ENCODE measurements at places on chromosomes 13 and 19.

DNA sequence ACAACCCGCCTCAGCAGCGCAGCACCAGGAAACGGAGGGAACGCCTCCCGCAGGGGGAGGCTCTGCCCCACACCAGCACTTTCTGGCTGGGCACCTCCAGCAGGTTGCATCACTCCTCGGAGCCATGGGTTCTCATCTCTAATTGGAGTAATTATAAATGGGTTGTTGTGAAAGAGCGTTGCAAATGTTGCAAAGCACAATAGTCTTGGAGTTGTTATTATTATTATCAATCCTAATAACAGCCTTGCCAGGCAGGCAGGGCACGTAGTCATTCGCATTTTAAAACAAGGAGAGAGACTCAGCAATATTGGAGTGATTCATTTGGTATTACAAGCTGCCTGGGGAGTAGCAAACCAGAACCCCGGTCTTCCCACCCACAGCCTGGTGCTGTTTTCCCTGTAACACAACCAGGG is 108.6 kb upstream of the GJB6 start:
- no peak for DNase-seq

DNA sequence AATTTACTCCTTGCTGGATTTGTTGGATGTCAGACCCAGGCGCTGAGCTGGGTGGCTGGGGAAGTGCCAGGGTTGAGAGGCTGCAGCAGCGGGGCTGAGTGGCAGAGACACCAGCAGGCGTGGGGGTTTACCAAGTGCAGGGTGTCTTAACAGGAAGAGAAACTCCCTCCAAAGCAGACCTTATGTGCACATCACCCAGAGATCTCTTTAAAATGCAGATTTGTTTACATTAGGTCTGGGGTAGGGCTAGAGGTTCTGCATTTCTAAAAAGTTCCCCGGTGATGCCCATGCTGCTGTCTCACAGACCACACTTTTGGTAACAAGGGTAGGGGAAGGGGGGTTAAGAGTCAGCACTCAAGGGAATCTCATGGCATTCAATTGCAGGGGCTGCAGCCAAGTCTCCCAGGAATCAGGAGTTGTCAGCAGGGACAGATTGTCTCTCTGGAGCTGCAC is 80.7 kb upstream of the OLFM4 start:
- no peak for DNase-seq

GRCh38 chr19:17847538-17848366 is at the start of gene JAK3:
Gene JAK3 (minus strand): TSS chr19:17847982. CDS start chr19:17844417, 3,565 bp downstream.
- no peak for DNase-seq

DNA sequence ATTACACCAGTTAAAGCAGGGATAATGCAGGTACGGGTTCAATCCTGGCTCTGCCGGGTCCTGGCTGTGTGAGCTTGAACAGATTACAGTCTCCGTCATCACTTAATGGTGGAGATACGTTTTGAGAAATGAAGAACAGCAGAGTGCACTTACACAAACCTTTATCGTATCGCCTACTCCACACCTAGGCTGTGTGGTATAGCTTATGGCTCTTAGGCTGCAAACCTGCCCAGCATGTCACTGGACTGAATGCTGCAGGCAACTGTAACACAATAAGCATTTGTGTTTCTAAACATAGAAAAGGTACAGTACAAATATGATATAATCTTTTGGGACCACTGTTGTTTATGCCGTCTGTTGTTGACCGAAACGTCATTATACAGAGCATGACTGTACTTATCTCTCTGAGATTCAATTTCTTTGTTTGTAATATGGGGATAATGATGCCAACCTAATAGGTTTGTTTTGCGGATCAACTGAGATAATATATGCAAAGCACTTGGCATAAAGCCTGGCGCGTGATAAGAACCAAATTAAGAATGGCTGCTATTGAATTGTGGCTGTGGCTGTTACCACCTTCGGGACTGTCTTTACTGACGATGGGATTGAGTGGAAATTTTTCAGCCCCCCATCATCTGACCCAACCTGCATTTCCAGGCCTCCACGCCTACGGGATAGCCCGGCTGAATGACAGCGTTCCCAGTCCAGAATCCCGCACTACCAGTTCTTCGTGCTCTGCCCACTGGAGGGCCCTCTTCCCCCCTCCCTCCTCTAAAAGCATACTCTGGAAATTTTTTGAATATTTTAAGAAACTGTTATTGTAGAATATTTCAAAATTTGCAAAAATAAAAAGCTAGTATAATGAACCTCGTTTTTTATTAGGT is 11.2 kb downstream of the KRTDAP start:
- no peak for DNase-seq

DNA sequence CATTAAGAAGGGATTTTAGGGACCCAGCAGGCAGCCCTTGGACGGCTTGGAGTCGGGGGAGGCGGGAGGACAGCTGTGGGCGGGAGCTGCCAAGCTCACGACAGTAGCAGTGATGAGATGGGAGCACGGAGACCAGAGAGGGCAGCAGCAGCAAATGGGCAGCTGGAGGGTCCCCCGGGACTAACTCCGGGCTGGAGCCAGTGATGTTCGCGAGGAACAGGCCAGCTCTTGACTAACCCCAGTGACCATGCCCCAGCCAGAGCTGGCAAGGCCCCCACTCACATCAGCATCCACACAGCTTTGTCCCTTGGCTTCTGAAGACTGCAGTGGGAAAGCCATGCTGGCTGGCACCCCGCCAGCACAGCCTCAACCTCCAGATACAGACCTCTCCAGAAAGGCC is 81.9 kb downstream of the RAB20 start:
- DNase-seq: no peak

GRCh38 chr13:48678316-48678715 is 24.6 kb downstream of the CYSLTR2 start:
- no peak for DNase-seq

GRCh38 chr13:98524391-98524790 is 52.5 kb downstream of the STK24 start:
- DNase-seq: no peak

DNA sequence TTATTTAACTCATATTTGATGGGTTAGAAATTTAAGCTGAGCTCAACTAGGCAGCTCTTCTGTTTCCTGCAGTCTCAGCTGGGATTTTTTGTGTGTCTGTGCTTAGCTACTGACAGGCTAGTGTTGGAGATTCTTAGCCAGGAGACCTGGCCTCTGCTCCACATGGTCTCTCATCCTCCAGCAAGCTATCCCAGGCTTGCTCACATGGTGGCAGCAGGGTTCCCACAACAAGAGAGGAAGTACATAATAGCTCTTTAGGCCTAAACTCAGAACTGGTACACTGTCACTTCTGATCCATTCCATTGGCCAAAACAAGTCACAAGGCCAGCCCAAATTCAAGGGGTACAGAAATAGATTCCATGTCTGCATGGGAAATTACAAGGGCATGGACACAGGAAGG is 406.2 kb downstream of the SUCLA2 start:
- no peak for DNase-seq

- no peak for DNase-seq
These were observed at the start of gene ZNF69 for GRCh38 chr19:11887611-11888531. Gene ZNF69 (plus strand): TSS chr19:11887782. CDS start chr19:11887924, 142 bp downstream.

DNA sequence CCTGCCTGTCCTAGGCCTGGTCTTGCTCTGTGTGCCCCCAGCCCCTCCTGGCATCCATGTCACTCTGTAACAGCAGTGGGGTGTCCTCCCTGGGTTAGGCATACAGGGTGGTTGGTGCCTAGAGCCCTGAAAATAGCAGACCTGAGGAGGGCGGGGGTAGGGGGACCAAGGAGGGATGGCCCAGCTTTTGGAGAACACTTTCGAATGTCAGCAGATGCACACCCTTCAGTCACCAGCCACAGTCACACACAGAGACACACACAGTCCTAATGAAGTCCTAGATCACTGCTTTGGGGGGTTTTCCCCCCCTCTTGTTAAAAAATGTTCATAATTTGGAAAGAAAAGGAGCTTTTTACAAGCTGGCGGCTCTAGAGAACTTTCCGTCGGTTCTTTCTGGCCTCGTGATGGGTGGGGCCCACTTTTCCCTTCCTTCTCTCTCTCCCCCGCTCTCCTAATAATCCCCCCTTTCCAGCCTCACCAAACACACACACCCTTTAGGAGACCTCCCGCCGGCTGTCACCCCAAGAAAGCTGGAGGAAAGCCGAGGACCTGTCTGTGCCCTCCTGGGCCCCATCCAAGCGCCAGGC is 47.9 kb downstream of the LYL1 start:
- DNase-seq: no peak

DNA sequence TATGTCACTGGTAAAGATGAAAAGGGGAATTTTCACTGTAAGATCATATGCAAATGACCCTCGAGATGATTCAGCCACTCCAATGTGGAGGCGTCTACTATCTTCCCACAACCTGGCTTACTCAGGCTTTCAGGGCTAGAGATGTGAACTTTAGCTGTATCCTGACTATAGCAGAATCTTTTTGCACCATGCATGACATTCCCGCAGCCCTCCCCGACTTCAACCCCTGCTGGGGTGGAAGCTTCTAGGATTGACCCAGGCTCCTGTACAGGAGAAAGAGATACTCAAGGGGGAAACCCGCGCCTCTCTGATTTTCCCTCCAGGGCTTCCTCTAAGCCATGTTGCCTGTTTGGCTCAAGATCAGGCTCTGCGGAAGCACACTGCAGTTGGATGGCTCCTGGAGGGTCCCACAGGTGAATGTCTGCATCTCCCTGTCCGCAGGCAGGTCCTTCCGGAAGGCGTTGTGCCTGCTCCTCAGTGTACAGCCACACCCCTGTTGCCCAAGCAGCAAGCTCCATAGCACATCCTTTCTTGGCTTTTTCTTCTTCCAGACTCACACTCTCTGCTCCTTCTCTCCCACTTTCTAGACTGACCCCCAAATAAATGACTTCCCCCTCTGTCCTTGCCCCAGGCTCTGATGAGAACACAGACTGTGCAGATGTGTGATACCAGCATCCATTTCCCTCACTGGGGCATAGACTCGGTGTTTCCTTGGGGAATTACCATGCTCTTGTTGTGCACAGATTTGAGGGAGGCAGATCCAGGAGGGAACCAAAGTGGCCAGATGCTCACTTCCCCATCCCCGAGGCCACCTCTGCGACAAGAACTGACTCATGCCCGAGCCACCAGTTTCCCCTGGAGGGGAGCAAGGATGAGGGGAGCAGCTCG is 29.1 kb upstream of the POP4 start:
- DNase-seq: no peak

DNA sequence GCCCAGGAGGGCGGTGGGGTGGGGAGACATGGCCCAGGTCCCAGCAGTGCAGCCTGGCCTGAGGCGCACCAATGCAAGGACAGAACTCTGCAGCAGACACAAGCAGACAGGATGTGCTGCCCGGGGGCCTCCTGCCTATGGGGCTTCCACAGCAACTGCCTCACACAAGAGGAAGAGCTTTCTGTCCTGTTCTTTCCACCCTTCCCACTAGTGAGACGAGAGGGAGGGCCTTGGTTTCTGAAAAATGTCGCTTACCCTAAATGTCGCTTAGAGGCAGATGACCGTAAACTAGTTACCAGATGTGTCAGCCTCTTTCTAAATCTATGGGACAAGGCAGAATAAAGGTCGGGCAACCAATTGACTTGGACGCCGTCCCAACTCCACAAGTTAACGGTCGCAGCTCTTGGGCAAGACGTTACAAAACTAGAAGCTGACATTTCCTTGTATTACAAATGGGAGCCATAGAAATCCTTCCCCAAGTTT is at the start of gene LAIR1:
LAIR1 (minus strand) TSS at position 157 of the 483 bp plus-strand sequence; CDS start at position 30, 127 bp downstream.
- DNase-seq: no peak

DNA sequence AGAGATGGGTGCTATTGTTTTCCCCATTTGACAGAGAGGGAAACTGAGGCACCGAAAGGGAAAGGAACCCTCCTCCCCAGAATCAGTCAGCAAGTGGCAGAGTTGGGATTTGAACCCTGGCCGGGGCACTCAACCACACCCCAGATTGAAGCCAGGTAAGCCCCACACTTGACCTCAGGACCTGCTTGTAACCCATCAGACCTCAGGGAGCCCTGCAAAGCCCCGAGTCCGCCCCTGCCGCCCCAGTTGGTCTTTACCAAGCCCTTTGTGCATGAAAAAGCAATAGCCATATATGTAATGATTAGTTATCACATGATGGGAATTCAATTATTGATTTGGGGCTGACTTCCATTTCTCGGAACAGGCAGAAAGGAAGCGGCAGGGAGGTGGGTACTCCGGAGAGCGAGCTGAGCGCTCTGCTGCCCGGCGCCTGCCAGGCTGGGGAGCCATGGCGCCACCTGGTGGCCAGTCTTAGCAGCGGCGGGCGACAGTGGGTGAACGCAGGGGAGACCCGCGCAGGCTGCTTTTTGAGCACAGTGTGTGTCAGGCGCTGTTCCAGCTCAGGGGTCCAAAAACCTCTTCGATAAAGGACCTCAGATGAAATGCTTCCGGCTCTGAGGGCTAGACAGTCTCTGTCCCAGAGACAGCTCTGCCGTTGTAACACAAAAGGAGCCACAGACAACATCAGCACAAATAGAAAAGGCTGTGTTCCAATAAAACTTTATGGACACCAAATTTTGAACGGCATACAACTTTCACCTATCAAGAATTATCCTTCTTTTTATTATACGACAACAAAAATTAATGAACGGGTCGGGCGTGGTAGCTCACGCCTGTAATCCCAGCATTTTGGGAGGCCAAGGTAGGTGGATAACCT is 82.9 kb upstream of the CACNA1A start:
- DNase-seq: peak; percentile 65

- DNase-seq: no peak
These were observed 50.8 kb downstream of the ZAR1L start for GRCh38 chr13:32264407-32264806.

GRCh38 chr13:48220981-48221685 is 11.9 kb upstream of the ITM2B start:
- DNase-seq: no peak

DNA sequence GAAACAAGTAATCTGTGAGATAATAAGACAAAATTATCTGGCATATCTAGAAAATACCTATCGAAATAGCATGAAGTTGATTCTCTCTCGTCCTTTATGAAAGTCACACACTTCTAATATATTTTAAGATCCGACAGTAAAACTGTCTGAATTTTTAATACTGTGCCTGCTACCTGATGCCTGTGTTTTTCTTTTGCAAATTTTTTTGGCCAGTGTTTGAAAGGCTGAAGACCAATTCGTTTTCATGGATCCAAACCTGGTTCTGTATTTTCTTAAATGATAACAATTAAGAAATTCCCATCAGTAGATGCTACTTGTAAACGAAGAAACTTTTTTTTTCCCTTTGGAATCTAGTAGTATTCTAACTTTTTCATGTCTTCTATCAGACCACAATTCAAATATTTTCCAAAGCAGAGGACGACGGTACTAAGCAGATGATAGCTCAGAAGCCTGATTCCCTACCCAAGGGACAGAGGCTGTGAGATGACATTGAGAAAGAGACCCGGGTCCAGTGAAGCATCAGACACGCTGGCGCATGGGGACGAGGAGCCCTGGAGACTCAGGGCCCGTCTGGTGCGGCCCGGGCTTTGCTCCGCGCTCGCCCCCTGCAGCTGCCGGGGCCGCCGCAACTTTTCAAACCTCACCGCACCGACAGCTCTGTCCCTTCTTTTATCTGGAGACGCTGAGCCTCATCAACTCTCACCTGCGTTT is 49.5 kb upstream of the PABPC3 start:
- no peak for DNase-seq
